Activated naive CD4-positive, alpha-beta T cell treated with Interleukin-2 at 50 U/mL for 16 hours (primary cell): ENCODE measurements at places on chromosomes 16 and 17.
A peak's percentile ranks its signal among the peaks of the same experiment; 100 is the strongest.

DNA sequence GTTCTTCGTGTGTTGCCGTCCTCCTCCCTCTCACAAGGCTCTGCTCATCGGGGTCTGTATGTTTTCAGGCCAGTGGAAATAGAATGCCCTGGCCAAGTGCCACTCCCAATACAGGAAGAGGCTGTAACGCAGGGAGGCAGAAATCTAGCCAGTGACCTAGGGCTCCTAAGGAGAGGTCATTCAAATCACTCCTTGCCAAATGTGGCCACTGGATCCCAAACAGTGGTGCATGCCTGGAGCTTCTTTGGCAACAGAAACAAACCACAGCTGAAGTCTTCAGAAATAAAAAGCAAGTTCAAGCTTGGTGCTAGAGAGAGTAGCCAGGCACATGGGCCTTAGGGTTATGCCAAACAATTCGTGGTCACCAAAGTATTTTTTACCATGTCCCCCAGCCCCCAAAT, 66.1 kb downstream of the SMG6 start:
- DNase-seq = no peak

DNA sequence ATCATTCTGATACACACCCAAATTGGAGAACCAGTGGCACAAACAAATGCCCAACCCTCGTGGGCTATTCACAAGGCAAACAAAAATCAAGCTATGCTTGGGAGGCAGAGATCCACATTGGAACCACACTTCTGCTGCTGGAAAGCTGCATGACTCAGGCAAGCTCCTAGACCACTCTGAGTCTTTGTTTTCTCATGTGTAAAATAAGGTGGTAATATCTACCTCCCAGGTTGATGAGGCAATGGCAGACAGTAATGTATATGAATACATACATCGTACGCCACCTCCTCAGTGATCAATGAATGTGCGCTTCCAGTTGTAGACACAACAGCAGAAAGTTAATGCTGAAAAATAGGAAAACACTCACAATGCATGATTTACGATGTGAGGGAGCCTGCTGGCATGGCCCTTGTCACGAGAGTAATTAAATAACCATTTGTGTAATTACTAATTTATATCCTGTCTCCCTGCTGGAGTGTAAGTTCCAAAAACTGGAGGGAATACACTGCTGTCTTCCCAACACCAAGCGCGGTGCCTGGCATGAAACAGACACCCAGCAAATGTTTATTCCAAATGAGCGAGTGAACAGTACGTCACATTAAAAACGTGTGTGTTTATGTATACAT, 69.9 kb upstream of the HSBP1 start:
- DNase-seq = no peak

GRCh38 chr16:50121721-50122445, 31.2 kb upstream of the TENT4B start:
- DNase-seq = peak; percentile 10

GRCh38 chr17:1915889-1916288, 86.1 kb downstream of the RPA1 start:
- DNase-seq = no peak

GRCh38 chr17:50834429-50835300, 721 bp upstream of the WFIKKN2 start:
- DNase-seq = no peak

DNA sequence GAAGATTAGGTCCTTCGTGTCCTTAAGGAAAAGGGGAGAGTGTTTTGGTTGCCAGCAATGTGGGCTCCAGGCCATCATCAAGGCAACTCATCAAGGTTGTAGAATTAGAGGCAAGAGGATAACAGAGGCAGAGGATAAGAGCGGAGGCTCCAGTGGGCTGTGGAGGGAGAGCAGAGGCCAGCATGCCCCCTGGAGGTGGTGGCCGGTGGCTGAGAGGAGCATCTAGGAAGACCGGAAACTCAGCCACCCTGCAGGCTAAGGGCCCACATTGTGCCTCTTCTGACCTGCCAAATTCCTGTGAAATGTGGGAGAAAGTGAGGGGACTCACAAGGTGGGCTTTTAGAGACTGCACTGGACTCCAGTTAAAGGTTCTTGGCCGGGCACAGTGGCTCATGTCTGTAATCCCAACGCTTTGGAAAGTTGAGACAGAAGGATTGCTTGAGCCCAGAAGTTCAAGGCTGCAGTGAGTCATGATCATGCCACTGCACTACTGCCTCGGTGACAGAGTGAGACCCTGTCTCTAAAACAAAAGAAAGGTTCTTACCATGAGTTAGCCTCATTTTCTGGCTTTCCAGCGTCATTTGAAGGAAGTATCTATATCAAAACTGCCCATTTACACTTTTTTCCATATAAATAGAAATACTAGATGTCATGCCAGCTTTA, 62.7 kb upstream of the ADORA2B start:
- DNase-seq = no peak

DNA sequence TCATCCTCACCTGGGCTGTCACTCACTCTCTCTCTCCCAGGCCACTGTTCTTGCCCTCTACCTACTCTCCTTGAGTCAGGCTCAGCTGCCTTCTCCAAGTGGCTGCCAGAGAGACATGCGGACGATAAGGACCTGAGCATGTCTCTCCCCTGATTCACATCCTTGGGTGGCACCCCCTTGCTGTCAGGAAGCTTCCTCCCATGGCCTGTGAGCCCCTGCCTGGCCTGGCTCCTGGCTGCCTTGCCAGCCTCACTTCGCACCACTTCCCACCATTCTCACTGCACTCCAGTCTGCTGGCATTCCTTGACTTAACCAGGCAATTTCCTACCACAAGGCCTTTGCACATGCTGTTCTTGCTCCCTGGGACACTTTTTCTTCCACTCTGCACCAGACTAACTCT, 2.7 kb upstream of the ALDH3A1 start:
- no peak for DNase-seq

DNA sequence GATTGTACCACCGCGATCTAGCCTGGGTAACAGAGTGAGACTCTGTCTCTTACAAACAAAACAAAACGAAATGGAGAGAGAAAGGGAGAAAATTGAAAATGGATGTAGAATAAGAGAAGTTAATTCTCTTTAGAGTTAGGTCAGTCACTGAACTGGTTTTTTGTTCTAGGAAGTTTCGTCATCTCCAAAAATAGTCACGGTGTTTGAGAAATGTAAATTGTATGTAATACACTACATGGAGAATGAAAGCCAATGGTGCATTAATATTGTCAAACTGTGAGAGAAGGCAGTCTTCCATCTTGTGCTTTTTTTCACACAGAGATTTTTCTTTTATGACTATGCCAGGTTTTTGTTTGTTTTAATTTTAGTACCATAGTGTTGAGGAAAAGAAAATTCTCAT, 145.9 kb downstream of the BCAS3 start:
- DNase-seq = no peak

- DNase-seq = peak; percentile 82
These were observed 46.3 kb downstream of the ZNF652 start for GRCh38 chr17:49315551-49316257.

GRCh38 chr17:67605256-67605912, 112.4 kb upstream of the NOL11 start:
- DNase-seq = no peak

DNA sequence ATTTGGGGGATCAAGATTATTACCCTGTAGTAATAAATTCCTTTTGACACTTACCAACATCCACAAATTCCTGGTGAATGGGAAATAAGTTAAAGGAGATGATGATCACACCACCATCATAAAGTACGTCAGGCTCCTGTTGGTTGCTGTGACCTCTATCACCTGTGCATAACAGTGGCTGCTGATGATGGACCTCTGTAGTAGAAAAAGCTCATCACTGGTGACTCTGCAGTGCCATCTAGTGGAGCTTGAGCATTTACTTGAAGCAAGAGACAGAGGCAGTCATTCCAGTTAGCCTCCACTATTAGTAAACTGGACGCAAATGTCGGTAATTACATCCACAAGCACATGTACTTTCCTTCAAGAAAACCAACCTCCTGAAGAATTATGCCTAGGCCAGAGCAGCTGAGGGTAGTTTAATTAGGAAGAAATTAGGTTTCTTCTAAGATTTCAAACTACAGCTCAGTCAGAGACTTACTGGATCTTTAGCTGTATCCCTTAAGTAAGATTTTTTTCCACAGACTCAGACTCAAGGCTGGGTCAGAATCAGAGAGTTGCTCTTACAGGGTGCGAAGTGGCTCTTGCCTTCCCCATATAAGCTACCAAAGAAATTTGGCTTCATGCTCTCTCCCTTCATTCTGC, 39.3 kb downstream of the CYB561 start:
- DNase-seq = peak; percentile 62

- no peak for DNase-seq
These were observed 257.7 kb upstream of the FOXF1 start for GRCh38 chr16:86252596-86252995.

DNA sequence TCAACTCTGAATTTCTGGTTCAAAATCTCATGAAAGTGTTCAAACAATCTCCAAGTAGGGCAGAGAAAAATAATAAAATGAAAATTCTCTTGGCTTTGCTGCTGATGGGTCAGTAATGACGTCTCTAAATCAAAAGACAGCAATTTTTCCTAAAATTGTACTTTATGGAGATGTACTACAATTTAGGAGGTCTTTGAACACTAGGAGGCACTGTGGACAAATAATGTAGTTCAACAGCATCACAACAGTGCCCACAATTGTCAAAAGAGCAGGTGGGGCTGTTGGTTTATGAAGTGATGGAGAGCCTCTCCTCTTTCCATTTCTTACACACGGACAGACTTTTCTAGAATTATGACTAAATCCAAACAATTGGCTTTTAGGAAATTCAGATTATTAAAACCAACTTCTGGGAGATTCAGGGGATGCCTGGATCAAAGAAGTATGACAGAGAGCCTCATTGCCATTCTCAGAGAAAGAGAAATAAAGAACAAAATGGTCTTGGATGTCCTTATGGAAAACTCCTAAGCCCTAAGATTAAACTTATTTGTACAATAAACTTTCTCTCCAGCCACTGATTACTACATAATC, 23.8 kb downstream of the EZH1 start:
- DNase-seq = peak; percentile 15

GRCh38 chr16:48999044-48999443, 282.6 kb downstream of the CBLN1 start:
- DNase-seq = no peak

DNA sequence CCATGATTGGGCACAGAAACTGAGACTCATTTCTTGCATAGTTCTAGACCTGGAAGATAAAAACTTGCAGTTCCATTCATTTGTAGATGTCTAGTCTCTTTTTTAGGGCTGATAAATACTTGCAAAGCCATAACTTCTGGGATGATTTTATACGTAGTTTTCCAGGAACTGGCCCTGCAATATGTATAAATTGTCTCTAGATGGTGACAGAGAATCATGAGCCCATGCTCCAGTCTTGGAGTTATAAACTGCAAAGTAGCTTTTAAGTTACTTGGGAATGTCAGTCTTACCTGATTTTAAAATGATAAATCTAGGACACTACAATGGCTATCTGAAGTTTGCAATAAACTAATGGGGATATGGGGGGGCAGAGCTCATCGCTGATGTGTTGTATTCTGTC, 3.0 kb upstream of the ADAMTS18 start:
- no peak for DNase-seq

- peak; percentile 1 for DNase-seq
These were observed 43.4 kb downstream of the ADCY7 start for GRCh38 chr16:50309527-50310307.

GRCh38 chr16:81637336-81638235, 141.5 kb upstream of the PLCG2 start:
- DNase-seq = no peak
